NCI-H2081 treated with DMSO at 0.1 percent for 48 hours (cell line): ENCODE measurements at places on chromosomes 4 and X.

DNA sequence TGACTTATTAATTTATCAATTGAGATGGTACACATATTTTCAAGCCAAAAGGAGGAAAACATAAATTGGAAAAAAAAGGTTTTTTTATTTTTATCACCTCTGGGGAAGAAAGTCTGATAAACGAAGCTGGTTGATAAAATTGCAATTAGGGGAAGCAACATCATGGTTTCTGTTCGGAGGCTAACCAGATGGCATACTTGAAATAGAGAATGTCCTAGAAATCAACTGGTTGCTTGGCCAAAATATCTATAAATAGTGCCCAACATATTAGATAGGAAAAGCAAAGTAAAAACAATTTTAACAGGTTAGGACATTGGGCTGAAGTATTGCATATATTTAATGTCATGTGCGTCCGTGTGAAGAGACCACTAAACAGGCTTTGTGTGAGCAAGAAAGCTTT is 14.3 kb downstream of the KLKB1 start:
- no peak for DNase-seq

DNA sequence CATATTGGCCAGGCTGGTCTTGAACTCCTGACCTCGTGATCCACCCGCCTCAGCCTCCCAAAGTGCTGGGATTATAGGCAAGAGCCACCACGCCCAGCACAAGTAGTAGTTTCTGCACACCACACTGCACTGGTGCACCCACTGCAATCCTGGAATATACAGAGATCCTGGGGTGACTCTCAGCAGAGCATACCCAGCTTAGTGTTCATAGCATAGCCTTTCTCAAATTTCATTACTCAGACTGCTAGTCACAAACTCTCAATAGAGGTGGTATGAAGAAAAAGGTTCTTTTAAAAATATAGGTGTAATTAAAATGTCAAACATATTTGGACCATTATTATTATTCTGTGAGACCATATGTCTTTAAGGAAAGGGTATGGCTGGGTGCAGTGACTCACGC is 6.2 kb upstream of the ARHGAP10 start:
- no peak for DNase-seq

GRCh38 chrX:38552721-38553120 is 8.6 kb upstream of the TSPAN7 start:
- DNase-seq = no peak

- no peak for DNase-seq
These were observed 345.9 kb downstream of the FSTL5 start for GRCh38 chr4:161817914-161818313.

DNA sequence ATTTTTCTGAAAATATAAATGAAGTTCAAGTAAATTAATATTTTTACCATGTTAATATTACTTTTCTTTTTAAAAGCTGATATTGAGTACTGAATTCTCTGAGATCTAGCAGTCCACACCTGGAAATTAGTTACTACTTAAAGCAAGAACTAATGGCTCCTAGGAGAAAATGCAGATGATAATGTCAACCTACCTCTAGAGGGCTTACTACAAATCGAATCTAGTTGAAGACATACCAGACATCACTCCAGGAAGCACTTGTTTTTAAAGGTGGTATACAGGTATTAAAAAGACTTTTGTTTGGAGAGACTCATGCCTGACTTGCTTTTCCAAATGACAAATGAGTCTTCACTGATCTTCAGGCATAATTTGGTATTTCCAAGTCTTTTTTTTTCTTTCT is 516.4 kb upstream of the BOD1L1 start:
- no peak for DNase-seq

- no peak for DNase-seq
These were observed 11.6 kb downstream of the UNC5C start for GRCh38 chr4:95537191-95537590.

- no peak for DNase-seq
These were observed 549.4 kb downstream of the TLL1 start for GRCh38 chr4:166422475-166422874.

DNA sequence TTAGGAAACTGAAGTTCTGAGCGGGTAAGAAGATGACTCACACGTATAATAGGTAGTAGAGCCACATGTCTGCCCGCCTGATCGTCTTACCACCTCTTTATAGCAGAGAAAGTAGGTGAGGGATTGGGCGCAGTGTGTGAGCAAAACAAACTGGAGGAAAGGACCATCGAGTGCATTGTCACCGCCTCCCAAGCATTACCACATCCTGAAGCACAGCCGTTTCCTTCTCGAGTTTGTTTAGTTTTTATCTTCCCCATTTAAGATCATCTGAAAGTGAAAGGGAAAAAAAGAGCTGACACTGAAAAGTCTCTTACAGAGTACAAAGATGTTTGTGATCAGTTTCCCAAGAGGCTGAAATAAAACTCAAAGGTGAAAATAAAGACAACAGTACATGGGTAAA is 14.8 kb downstream of the PDK3 start:
- DNase-seq = no peak

GRCh38 chrX:36443007-36443406 is 523.5 kb downstream of the CFAP47 start:
- DNase-seq = no peak

DNA sequence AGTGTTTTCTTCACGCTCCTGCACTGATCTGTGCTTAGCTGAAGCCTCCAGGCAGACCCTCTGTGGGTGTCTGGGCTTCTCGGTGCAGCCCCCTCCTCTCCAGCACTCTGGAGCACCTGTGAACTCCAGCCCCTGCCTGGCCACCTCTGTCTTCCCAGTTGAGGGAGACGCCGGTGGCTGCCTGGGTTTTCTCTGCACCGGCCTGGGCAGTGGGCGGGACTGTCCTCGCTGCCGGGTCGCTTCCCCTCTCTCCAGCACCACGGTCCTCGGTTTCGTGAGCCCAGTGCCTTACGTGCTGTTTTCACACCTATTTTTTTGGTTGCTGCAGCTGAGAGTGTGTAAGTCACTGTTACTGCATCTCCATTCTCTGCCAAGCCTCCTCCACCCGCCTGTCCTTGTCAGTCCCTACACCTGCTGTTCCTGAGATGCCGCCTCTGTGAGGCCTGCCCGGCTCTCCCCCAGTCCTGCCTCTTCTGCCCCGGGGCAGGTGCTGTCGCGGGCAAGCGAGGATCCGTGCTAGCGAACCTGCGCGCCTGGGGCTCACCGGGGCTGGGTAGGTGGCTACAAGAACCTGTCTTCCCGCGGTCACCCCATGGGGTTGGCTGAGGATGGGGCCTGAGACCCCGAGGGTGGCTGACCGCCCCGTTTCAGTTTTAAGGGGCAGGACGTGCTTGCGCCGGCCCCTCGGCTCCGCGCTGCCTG is 2.4 kb upstream of the FGFRL1 start:
- no peak for DNase-seq

- no peak for DNase-seq
These were observed 63.9 kb downstream of the FHDC1 start for GRCh38 chr4:153000076-153000420.

DNA sequence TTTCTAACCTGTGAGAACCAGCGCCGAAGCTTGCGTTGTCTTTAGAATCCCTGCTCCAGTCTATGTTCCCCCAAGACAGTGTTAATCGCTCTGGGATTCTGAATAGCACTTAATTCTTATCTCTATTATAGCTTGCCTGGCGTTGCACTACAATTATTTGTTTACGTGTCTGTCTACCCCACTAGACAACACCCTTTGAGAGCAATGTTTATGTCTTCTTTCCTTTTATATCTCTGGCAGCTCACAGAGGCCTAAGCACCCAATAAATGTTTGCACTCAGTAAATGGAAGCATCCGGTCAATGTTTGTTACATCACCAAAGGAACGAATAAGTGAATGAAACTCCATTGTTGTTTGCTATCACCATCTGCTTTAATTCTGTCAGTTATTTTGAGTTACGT is 4.8 kb upstream of the NHS start:
- DNase-seq = no peak

- no peak for DNase-seq
These were observed 502.5 kb downstream of the GRXCR1 start for GRCh38 chr4:43394976-43395375.

GRCh38 chr4:94968493-94968892 is 210.7 kb downstream of the BMPR1B start:
- DNase-seq = no peak

DNA sequence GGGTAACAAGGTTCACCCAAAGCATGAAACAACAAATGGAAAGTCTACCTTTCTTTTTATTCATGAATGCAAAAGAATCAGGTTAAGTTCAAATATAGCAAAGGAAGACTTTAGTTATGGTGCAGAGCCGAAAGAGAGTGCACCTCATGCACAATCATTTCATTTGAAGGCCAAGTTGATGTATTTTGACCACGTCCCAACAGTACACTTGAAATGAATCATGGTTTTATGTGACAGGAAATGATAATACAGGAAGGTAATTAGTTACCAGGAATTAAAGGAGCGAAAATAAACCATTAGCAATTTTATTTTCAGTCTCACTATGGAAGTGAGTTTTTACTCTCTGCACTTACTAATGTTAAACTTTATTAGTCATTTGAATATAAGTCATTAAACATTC is 281.2 kb upstream of the DIAPH2 start:
- no peak for DNase-seq

DNA sequence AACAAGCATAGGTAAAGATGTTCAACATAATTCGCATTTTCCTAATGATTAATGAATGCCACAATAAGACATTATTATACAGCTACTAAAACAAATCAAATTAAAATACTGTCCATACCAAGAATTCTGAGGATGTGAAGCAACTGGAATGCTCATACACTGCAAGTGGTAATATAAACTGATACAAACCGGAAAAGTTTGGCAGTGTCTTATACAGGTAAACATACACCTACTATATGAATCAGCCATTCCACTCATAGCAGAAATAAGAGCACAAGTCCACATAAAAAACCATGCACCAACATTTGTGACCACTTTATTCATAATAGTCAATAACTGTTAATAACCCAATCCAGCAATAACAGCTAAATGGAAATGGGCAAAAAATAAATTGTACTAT is 79.3 kb downstream of the FBXW7 start:
- no peak for DNase-seq

GRCh38 chr4:123393721-123394120 is 2.9 kb upstream of the SPRY1 start:
- DNase-seq = no peak

GRCh38 chr4:181938631-181939030 is 304.6 kb upstream of the TENM3 start:
- no peak for DNase-seq

GRCh38 chr4:1793496-1793840 is 375 bp downstream of the FGFR3 start:
- no peak for DNase-seq

DNA sequence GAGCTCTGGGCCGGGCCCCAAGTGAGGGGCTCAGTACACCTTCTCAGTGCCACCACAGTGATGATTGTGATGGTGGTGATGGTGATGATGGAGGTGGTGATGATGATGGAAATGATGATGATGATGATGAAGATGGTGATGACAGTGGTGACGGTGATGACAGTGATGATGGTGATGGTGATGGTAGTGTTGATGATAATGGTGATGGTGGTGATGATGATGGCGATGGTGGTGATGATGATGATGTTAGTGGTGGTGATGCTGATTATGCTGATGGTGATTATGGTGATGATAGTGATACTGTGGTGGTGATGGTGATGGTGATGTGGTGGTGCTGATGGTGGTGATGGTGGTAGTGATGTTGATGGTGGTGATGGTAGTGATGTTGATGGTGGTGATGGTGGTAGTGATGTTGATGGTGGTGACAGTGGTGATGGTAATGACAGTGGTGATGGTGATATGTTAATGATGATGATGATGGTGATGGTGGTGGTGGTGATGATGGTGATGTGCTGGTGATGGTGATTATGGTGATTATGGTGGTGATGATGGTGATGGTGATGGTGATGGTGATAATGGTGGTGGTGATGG is 29.9 kb downstream of the HMX1 start:
- no peak for DNase-seq

DNA sequence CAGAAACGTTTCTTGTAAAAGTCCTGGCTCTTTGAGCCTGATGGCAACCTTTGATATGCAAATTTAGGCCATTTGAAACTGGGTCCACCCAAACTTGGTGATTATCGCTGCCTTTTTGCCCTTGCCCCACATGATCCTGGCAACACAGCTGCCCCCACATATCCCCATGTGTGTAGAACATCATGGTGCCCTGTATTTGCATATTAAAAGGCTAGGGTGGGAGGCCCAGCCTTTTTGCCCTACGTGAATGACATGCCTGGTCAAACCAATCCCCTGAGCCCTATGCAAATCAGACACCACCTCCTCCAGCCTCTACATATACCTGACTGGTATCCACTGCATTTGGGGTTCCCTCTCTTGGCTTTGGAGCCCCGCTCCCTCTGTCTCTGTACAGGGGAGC is 202.4 kb downstream of the MAB21L2 start:
- DNase-seq = no peak

DNA sequence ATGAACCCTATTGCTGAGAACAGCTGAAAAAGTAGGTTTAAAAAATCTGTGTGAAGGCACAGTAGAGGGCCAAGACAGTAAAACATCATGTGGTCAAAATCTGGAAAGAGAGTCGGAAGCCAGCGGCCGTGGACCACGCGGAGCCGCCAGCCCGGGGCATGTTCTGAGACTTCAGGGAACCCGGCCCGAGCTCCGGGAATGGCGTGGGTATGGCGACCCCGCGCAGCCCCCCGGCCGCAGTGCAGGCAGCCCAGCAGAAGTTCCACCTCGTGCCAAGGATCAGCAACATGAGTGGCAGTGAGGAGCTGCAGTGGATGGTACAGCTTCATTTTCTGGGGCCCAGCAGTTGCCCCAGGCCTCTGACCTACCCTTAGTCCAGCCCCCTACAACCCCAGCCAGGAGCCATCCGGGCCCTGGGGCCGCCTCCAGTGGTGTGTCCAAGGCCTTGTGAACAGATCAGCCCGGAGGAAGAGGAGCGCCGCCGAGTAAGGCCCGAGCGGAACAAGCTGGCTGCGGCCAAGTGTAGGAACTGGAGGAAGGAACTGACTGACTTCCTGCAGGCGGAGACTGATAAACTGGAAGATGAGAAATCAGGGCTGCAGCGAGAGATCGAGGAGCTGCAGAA is 94.2 kb downstream of the LARP1B start:
- DNase-seq = no peak

GRCh38 chr4:8109406-8110065 is 49.1 kb downstream of the ABLIM2 start:
- no peak for DNase-seq

- no peak for DNase-seq
These were observed 508.5 kb downstream of the MID1IP1 start for GRCh38 chrX:39309721-39310152.

- DNase-seq = no peak
These were observed 210.0 kb upstream of the AGTR2 start for GRCh38 chrX:115960440-115961084.
